ENCODE measurements at places on chromosomes 12 and 14.

- DNase-seq = no peak
Observed at GRCh38 chr14:24436355-24437019, 6.1 kb downstream of the SDR39U1 start.

- no peak for DNase-seq
Observed at GRCh38 chr14:78788467-78789360, 618.5 kb downstream of the NRXN3 start.

DNA sequence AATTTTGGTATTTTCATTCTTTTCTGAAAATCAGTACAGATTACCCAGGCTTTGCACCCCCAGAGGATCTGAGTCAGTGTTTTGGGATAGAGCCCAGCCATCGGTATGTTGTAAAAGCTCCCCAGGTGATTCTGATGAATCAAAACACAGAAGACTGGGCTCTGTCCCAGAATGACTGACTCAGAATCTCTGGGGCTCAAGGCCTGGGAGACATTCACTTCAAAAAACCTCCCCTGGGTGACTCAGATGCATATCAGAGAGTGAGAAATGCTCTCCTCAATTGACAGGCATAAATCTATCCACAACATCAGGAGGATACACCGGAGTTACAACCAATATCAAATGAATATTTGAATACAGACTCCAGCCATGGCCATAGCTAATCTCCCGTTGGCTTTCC lies 32.6 kb downstream of the SLC35F4 start:
- no peak for DNase-seq

DNA sequence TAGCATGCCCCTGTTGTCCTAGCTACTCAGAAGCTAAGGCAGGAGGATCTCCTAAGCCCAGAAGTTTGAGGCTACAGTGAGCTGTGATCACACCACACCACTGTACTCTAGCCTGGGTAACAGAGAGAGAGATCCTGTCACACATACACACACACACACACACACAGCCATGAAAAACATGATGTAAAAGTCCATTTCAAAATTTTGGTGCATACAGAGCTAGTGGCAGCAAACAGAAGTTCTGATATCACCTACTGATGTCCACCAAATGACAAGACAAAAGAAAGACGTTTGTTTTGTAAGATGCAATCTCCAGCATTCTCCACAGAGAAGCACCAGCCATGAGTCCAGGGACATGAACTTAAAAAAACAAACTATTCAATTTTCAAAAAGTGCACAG lies 15.9 kb downstream of the AREL1 start:
- DNase-seq = no peak

GRCh38 chr12:49201595-49202295 lies 12.9 kb upstream of the TUBA1A start:
- no peak for DNase-seq

DNA sequence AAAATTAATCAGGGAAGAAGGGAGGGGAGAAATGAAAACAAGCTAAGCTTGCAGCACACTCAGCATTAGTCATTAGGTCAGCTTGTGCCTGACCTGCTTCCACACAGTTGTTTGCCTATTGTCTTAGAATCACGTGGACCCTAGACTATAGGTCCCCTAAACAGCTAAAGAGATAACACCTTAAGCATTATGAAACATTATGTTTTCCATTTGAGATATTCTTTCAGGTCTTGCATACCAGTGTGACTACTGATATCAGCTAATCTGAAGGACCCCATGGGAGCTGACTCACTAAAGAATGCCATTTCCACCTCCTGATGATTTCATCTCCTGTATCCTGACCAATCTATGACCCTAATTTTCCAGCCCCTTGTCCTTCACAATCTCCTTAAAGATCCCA lies 154.1 kb upstream of the FUT8 start:
- no peak for DNase-seq

- DNase-seq = no peak
Observed at GRCh38 chr12:116484807-116485206, 74.4 kb upstream of the MAP1LC3B2 start.

- DNase-seq = no peak
Observed at GRCh38 chr12:63978519-63978918, 134.0 kb downstream of the SRGAP1 start.

- no peak for DNase-seq
Observed at GRCh38 chr12:119570771-119571170, 22.8 kb upstream of the TMEM233 start.

DNA sequence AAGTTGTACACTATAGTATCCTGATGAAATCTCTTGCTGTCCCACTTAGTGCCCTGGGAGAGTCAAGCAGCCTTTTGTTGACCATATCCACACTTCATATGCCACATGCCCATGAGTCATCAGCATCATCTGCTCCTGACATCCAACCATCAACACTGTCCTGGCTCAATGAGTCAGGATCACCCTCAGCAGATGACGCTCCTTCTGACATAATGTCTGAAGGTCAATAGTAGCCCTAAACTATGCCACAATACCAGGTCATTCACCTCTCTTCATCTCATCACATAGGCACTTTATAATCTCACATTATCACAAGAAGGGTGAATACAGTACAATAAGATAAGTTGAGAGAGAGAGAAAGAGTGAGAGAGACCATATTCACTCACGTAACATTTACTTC lies 369.0 kb upstream of the FAR2 start:
- no peak for DNase-seq

- DNase-seq = peak; percentile 86
Observed at GRCh38 chr14:100375266-100375962, 52.3 kb downstream of the SLC25A47 start.

DNA sequence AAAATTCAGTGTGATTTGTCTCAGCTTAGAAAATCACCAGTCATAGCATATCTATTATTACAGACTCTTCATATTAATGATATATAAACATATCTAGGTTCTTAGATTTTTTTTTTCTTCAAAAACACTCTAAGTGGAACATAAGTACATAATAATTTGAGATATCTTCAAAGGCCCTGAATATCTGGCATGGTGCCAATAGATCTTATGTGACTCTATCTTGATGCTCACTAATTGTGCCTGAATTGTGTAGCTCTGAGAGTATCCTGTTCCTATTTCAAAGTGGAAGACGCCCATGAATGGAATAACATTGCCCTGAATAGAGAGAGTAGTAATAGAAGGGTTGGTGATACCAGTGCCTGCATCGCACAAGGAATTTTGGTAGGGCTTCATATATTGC lies 1312.7 kb upstream of the USP15 start:
- no peak for DNase-seq

GRCh38 chr14:73386342-73386741 lies 72.0 kb downstream of the NUMB start:
- no peak for DNase-seq

DNA sequence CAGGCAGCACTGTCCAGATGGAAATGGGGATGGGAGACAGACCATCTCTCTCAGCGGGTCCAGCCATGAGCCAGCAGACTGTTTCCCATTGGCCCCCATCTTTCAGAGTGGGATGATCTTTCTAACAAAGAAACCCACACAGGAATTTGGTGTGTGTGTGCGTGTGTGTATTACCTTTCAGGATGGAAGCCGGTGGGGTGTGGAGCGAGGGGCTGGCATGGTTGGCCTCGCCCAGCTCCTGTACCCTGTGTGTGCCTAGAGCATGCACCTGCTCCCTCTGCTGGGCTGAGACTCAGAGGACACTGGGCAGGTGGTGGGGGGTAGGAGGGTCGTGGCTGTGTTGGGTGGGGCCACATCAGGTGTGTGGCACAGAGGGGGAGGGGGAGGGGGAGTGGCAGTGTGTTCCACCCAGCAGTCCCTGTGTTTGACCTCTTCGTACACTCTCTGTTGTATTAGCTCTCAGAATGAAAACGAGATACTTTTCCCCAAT lies 33.0 kb upstream of the TSPAN9 start:
- DNase-seq = no peak

- no peak for DNase-seq
Observed at GRCh38 chr12:105120551-105120950, 13.0 kb downstream of the WASHC4 start.

GRCh38 chr14:25250516-25250915 lies 200.6 kb upstream of the STXBP6 start:
- DNase-seq = no peak

GRCh38 chr14:106875503-106875902 lies 1349.1 kb downstream of the TMEM121 start:
- DNase-seq = peak; percentile 49

GRCh38 chr14:103705504-103706284 lies 9.6 kb downstream of the XRCC3 start:
- no peak for DNase-seq

DNA sequence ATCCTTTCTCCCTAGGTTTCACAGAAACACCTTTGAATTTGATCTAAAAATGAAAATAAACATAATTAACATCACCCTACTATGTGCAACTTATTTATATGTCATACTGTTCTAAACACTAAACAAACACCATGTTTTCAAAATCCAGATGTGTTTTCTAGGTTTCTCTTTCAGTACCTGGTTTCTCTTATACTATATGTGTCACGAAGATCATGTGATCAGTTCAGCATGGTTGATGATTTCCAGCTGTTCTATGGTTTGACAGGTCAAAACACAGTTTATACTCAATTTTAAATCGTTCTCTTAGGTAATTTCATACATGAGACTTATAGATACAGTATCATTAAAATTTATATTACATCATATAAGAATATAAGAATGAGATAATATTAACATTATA lies 373.1 kb downstream of the SOX5 start:
- no peak for DNase-seq

GRCh38 chr12:75815756-75816155 lies 215.8 kb downstream of the PHLDA1 start:
- DNase-seq = no peak

DNA sequence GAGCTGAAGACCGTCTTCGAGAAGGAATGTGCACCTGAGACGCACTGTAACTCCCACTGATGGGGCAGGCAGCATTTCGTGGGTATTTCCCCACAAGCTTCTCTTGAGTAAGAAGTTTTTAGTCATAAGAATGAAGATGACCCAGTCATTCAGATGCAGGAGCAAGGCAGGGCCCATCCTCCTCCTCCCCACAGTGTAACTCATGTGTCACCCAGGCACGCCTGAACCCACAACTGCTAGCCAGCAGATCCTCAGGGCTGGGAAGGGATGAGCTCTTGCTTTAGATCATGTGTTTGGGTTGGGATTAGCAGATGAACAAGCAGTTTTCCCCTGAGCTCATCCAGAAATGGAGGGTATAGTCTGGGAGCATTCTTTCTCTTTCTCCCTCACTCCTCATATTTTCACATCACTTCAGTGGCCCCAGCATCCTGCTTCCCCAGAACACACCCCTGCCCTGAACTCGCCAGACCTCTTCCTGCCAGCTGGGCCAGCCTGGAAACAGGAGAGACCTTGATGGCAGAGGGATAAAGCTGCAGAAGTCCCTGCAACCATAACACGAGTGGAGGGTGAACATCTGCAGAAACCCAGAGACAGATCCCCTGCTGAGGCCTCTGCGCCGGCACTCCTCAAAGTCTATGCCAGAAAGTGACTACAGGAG lies 73.3 kb downstream of the B4GALNT3 start:
- DNase-seq = no peak

- no peak for DNase-seq
Observed at GRCh38 chr12:42759622-42760273, 170.2 kb upstream of the PRICKLE1 start.

DNA sequence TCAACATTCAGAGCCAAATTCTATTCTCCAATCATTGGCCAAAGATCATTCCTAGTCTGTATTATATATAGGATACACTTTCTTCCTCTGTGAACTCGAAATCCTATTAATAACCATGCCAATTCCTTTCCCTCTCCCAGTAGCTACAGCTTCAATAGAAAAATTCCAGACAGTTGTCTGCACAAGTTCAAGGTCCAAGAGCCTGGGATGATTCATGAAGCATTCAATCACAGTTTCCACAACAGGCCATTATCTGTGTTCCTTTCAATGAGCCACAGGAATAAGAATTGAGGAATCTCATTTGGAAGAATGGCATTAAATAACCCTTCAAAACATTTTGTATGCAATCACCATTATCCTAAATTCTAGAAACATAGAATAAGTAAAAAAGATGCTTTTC lies 437.4 kb downstream of the RMST start:
- no peak for DNase-seq

- DNase-seq = no peak
Observed at GRCh38 chr14:73909681-73910080, 23.0 kb downstream of the ZNF410 start.

- no peak for DNase-seq
Observed at GRCh38 chr14:54722791-54723432, 156.0 kb downstream of the SAMD4A start.

GRCh38 chr14:66281036-66281776 lies 205.0 kb upstream of the CCDC196 start:
- no peak for DNase-seq

- DNase-seq = no peak
Observed at GRCh38 chr12:132486576-132486975, 3.4 kb upstream of the FBRSL1 start.

- DNase-seq = no peak
Observed at GRCh38 chr12:118297284-118297683, 75.4 kb downstream of the TAOK3 start.

GRCh38 chr12:64680235-64680634 lies 69.9 kb downstream of the RASSF3 start:
- DNase-seq = peak; percentile 26

GRCh38 chr12:3173912-3174311 lies 96.7 kb downstream of the TSPAN9 start:
- no peak for DNase-seq

- no peak for DNase-seq
Observed at GRCh38 chr14:34711796-34712712, 2.3 kb downstream of the CFL2 start.

DNA sequence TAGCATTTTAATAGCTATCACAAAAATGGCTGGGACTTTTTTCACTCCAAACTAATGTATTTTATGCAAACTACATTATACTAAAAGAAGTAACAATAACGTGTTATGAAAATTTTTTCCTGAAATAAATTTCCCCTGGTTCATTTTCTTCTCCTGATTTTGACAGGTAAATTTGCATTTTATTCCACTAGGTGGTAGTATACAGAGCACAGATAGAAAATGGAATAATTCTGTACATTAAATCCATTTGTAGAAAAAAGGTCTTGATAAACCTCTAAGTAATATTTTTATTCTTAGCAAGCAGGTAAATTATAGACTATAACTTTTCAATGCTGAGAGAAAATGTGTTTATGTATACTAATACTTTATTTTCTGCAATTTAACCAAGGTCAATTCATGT lies 96.5 kb downstream of the BCAT1 start:
- no peak for DNase-seq

DNA sequence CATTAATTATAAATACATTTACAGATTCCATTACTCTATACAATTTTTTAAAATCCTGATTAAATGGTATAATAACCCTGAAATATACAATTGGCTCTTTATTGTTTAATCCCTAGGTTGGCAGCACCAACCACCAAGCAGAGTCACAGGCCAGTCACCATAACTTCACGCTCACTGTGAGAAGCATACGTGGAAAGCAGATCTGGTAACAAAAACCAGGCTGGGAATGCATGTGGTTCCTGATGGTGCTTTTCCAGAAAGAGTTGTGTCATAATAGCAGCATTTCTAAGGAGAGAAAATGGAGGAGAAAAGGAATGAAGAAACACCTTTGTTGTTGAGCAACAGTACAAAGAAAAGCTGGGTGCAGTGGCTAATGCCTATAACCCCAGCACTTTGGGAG lies 66.1 kb downstream of the SIX6 start:
- DNase-seq = no peak

Measured in activated T-cell treated with anti-CD3 and anti-CD28 coated beads, Interleukin-2, amount 50 U/mL, for 24 hours (primary cell).